ENCODE measurements at places on chromosomes 16 and 17. TPM values are rescaled to one million over a fixed set of nuclear protein-coding genes. Genes with fewer than 3 reads are reported as not detected.

The BCL6B gene
- total RNA-seq, result 0.83 TPM

The CARD14 gene
- total RNA-seq, result not detected

The KRT31 gene
- not detected for total RNA-seq

GRCh38 chr16:83305092-83305491 lies 502.7 kb upstream of the HSBP1 start:
- H3K27me3 ChIP-seq, result no peaks in the 10 kb centered on the region
- DNase-seq, result no peak
- H3K4me1 ChIP-seq, result peaks cover 7% of the 10 kb centered on the region
- no peak overlapping the region for H3K4me3 ChIP-seq
- no peak overlapping the region for H3K27ac ChIP-seq

GRCh38 chr17:34756637-34757021 lies 177.2 kb downstream of the TMEM132E start:
- H3K27me3 ChIP-seq, result no peaks in the 10 kb centered on the region
- DNase-seq, result no peak
- no peak overlapping the region for H3K27ac ChIP-seq
- no peak overlapping the region for H3K4me3 ChIP-seq
- H3K4me1 ChIP-seq, result no peaks in the 10 kb centered on the region

DNA sequence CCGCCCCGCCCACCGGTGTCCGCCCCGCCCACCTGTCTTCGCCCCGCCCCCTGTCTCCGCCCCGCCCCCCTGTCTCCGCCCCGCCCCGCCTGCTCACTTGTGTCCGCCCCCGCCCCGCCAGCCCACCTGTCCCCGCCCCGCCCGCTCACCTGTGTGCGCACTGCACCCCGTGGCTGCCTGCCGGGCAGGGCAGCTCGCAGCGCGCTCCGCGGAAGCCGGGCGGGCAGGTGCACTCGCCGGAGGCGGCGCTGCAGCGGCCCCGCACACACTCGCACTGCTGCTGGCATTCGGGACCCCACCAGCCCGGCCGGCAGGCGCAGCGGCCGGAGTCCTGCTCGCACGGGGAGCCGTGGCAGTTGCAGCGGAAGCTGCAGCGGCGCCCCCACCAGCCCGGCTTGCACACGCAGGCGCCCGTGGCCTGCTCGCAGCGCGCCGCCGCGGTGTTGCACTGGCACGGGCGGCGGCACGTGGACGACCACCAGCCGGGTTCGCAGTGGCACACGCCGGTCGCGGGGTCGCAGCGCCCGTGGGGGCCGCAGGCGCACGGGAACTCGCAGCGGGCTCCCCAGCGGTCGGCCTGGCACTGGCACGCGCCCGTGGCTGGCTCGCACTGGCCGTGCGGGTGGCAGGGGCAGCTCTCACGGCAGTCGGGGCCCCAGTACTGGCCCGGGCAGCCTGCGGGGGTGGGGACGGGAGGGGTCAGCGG lies 2.1 kb downstream of the SCARF1 start:
- H3K4me1 ChIP-seq, result peaks cover 38% of the 10 kb centered on the region
- H3K36me3 ChIP-seq, result no peaks in the 10 kb centered on the region
- H3K4me3 ChIP-seq, result peak overlapping the region; percentile 53
- no peaks in the 10 kb centered on the region for H3K27me3 ChIP-seq
- H3K27ac ChIP-seq, result peak overlapping the region; percentile 91
- no peak for DNase-seq

- no peaks in the 10 kb centered on the region for H3K36me3 ChIP-seq
These were observed 110.5 kb downstream of the SDK2 start for GRCh38 chr17:73533781-73534180.

GRCh38 chr16:81836279-81837054 lies 57.4 kb downstream of the PLCG2 start:
- DNase-seq, result no peak
- no peaks in the 10 kb centered on the region for H3K27me3 ChIP-seq
- H3K27ac ChIP-seq, result no peak overlapping the region
- no peak overlapping the region for H3K4me3 ChIP-seq
- no peaks in the 10 kb centered on the region for H3K36me3 ChIP-seq
- H3K4me1 ChIP-seq, result no peaks in the 10 kb centered on the region

DNA sequence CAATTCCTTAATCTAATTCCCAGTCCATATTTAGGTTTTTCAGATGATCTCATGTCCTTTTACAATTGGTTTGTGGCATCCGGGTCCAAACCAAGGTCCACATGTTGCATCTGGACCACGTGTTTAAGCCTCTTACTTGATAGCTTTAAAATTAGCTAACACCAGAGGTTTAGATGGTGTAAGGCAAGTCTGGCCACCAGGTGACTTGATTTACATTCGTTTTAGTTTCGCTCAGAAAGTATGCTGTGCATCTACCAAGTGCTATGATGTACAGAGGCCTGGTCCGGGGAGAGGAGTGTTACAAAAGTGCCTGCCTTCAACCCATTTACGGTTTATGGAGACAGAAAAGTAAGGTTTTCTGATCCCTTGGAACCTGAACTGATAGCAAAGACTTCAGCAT lies 878 bp upstream of the DNAJA2 start:
- H3K4me1 ChIP-seq, result peaks cover 41% of the 10 kb centered on the region
- no peak for DNase-seq
- H3K27me3 ChIP-seq, result no peaks in the 10 kb centered on the region
- H3K4me3 ChIP-seq, result peak overlapping the region; percentile 92
- peak overlapping the region; percentile 98 for H3K27ac ChIP-seq

GRCh38 chr17:35609831-35610230 lies 22.7 kb downstream of the AP2B1 start:
- H3K27me3 ChIP-seq, result no peaks in the 10 kb centered on the region
- H3K4me3 ChIP-seq, result no peak overlapping the region
- DNase-seq, result no peak
- H3K4me1 ChIP-seq, result peaks cover 64% of the 10 kb centered on the region

GRCh38 chr16:86347090-86347489 lies 163.2 kb upstream of the FOXF1 start:
- no peak overlapping the region for H3K27ac ChIP-seq
- no peak overlapping the region for H3K4me3 ChIP-seq
- peaks cover 14% of the 10 kb centered on the region for H3K4me1 ChIP-seq
- no peak for DNase-seq
- H3K27me3 ChIP-seq, result no peaks in the 10 kb centered on the region

- H3K4me1 ChIP-seq, result no peaks in the 10 kb centered on the region
- DNase-seq, result no peak
- H3K27me3 ChIP-seq, result no peaks in the 10 kb centered on the region
- no peak overlapping the region for H3K27ac ChIP-seq
- peaks cover 26% of the 10 kb centered on the region for H3K36me3 ChIP-seq
These were observed 77.0 kb downstream of the TANGO6 start for GRCh38 chr16:68920349-68920748.

- H3K4me3 ChIP-seq, result no peak overlapping the region
- H3K27me3 ChIP-seq, result no peaks in the 10 kb centered on the region
- H3K27ac ChIP-seq, result no peak overlapping the region
- DNase-seq, result no peak
These were observed 59.9 kb downstream of the EPN2 start for GRCh38 chr17:19296786-19297778.

- no peaks in the 10 kb centered on the region for H3K36me3 ChIP-seq
- H3K27ac ChIP-seq, result no peak overlapping the region
- H3K4me3 ChIP-seq, result no peak overlapping the region
- DNase-seq, result no peak
- H3K4me1 ChIP-seq, result peaks cover 41% of the 10 kb centered on the region
- no peaks in the 10 kb centered on the region for H3K27me3 ChIP-seq
These were observed 19.8 kb downstream of the B9D1 start for GRCh38 chr17:19342611-19343255.

DNA sequence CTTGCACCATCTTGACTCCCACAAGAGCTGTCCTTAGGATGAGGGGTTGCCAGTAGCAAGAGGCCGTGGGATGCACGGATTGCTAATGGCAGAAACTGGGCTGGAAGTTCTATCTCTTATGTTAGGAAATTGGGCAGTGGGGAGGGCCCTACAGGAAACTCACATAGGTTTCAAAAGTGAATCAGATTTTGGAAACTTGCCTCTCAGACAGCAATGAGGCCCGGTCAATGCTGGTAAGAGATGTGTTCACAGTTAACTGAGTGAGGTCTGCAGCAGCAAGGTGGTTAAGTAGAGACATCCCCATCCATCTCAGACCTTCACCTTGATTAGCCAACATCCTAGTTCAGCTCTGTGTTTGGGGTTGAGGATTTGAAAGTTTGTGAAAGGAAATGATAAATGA lies 164.7 kb downstream of the ABCA8 start:
- DNase-seq, result no peak
- no peaks in the 10 kb centered on the region for H3K27me3 ChIP-seq
- H3K4me1 ChIP-seq, result peaks cover 48% of the 10 kb centered on the region
- no peak overlapping the region for H3K4me3 ChIP-seq

GRCh38 chr17:21272881-21273792 lies 11.4 kb upstream of the MAP2K3 start:
- DNase-seq, result no peak
- no peak overlapping the region for H3K27ac ChIP-seq
- H3K27me3 ChIP-seq, result no peaks in the 10 kb centered on the region
- peaks cover 8% of the 10 kb centered on the region for H3K4me1 ChIP-seq

- H3K4me1 ChIP-seq, result no peaks in the 10 kb centered on the region
- H3K4me3 ChIP-seq, result no peak overlapping the region
- no peak overlapping the region for H3K27ac ChIP-seq
- H3K27me3 ChIP-seq, result no peaks in the 10 kb centered on the region
These were observed 56.1 kb downstream of the IGF2BP1 start for GRCh38 chr17:49053171-49053829.

- H3K4me1 ChIP-seq, result peaks cover 40% of the 10 kb centered on the region
- H3K4me3 ChIP-seq, result no peak overlapping the region
- no peak overlapping the region for H3K27ac ChIP-seq
- H3K36me3 ChIP-seq, result no peaks in the 10 kb centered on the region
- DNase-seq, result no peak
These were observed 6.2 kb downstream of the ATP6V0D1 start for GRCh38 chr16:67474551-67475455.

DNA sequence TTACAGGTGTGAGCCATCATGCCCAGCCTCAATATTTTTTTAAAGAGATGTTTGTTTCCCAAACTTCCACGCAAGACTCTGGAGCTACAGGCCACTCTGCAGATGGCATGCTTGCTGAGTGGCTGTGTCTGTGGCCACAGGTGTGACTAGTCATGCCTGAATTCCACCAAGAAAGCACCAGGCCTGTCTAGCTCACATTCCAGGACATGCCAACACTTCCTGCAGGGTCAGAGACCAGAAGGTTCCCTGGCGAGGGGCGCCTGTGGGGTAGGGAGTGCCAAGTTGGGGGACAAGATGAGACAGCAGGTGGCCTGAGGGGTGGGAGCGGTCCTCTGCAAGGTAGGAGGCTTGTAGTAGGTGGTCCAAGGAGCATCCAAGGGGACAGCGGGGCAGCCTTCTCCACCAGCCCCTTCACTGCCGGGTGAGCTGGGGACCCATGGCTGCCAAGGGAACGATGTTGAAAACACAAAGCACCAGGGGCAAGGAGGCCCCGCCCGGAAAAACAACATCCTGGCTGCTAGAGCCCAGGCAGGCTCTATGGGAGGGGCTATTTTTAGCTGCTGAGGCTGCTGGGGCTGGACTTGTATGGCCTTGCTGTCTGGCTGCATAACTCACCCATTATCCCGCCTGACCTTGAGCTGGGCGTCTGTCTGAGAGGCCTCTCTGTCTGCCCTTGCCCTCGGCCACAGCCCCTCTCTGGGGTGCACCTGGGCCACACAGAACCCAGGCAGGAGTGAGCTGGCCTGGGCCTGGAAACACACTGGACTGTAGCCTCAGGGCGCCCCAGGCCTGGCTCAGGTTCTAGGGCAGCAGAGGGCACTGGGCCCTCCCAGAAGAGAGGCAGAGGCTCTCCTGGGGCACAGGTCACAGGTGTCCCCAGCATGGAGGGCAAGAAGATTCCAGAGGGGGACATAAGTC lies 5.7 kb downstream of the TRIM47 start:
- DNase-seq, result peak; percentile 96
- H3K27me3 ChIP-seq, result no peaks in the 10 kb centered on the region
- peak overlapping the region; percentile 99 for H3K27ac ChIP-seq
- H3K36me3 ChIP-seq, result peaks cover 21% of the 10 kb centered on the region

DNA sequence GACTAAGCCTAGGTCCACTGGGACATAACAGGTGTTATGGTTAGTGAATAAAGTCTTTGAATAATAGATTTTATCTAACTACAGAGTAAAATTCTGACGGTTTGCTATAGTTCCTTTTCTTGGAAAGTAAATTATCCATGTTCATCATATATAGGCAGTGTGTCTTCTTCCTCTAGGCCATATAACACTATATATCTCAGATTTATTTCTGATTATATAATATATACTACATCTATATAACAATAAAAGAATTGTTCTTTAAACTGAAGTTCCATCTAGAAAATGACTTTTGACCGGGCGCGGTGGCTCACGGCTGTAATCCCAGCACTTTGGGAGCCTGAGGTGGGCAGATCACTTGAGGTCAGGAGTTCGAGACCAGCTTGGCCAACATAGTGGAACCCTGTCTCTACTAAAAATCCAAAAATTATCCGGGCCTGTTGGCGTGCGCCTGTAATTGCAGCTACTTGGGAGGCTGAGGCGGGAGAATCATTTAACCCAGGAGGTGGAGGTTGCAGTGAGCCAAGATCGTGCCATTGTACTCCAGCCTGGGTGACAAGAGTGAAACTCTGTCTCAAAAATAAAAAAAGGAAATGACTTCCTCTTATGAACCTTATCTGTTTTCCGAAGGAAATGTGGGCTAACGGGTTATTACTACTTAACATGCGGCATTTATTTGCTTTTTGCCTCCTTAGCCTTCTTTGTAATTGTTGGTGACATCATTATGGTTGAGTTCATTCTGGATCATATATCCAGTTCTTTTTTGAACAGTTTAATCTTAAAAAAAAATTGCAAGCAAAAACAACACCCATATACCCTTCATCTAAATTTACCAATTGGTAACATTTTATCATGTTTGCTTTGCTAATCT lies 29.2 kb downstream of the NOL11 start:
- no peak overlapping the region for H3K4me3 ChIP-seq
- peaks cover 59% of the 10 kb centered on the region for H3K36me3 ChIP-seq
- no peaks in the 10 kb centered on the region for H3K27me3 ChIP-seq

- H3K4me3 ChIP-seq, result no peak overlapping the region
- no peaks in the 10 kb centered on the region for H3K4me1 ChIP-seq
- DNase-seq, result no peak
- no peaks in the 10 kb centered on the region for H3K36me3 ChIP-seq
These were observed 47.8 kb upstream of the IRF8 start for GRCh38 chr16:85851034-85851785.

All from esophagus muscularis mucosa (tissue), 4 donors.